Sciatic nerve (tissue), 2 donors: ENCODE measurements at places on chromosomes 5 and 9.

- DNase-seq, result no peak
These were observed 10.8 kb downstream of the S1PR3 start for GRCh38 chr9:89001917-89002540.

DNA sequence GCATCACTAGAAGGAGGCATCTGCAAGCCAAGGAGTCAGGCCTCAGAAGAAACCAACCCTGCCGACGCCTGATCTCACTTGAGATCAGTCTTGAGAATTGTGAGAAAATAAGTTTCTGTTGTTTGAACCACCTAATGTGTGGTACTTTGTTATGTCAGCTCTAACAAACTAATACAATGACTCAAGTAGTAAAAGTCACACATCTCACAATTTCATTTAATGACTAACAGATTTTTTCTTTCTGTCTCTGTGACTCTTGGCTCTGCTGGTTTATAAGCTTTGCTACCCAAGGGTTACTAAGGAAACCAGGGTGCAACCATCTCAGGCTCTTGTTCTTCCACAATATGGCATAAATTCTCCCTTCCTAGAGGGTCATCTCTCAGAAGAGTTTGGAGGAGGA is 315.8 kb upstream of the GRAMD2B start:
- DNase-seq, result no peak

DNA sequence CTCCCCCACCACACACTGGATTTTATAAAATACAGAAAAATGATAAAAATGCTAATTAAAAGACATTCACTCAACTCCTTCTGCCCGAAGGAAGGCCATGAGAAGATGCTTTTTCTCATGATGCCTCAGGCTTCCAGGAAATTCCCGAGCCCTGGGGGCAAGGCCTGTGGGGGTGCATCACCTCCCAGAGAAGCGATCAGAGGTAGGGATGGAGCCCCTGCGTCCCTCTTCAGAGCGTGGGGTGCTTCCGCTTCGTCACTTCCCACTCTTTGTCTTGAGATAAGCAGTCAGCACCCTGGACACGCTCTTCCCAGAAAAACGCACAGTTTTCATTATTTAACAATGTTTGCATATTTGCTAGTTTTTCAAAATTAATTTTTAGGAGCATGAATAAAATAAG is 33.3 kb upstream of the SH3PXD2B start:
- DNase-seq, result peak; percentile 32

DNA sequence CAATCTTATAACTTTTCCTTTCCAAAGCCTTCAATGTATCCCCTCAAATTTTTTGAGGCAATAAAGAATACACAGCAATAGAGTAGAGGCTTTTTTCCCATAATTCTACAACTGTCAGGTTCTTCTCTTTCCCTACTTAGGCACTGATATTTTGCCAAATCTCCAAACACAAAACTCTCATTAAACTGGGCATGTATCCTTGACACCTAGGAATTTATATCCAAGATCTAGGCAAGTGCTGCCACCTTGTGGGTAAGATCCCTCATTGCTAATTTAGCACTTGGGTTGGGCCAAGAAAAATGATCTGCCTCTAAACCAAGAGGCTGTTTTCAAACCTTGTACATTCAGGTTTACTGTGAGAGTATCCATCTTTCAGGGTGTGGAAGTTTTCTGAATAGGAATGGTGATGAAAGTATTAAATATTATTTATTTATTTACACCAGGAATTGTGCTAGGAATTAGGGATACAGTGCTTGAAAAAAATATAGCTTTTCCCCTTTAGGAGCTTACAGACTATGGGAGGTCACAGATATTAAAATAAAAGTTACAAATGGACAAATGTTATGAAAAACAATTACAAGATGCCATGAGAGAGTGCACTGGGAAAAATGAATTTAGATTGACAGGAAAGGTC is 17.6 kb downstream of the TSTD2 start:
- DNase-seq, result peak; percentile 69

DNA sequence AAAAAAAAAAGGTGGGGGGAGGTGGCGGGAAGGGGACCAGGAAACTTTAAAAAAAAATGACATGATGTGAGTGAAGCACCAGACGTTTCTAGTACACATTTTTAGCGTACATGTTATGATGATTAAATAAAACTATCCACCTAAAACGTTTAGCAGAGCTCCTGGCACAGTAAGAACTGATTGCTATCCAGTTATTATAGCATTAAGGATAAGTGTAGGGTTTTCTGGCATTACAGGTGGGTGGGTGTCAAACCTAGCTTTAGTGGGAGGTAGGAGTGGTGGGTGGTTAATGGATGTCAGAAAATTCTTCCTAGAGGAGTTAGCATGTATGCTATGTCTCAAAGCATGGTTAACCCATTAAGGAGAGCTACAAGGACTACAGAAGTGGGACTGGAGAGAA is 2329.5 kb downstream of the MAT2B start:
- DNase-seq, result no peak

DNA sequence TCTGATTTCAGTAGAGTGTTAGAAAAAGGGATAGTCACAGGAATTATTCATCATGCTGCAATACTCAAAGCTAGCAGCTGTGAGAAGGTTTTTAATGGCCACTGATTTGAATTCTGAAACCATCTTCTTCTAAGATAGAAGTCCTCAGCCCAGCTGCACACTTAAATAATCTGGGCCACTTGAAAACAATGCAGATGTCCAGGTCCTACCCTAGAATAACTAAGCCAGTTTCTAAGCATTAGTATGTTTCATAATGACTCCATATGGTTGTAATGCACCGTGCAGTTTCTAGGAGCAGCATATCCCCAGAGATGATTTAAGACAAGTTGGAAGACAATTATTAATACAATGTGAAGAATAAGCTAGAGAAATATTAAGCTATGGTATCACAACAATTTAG is 159.9 kb upstream of the FBXL17 start:
- DNase-seq, result no peak

DNA sequence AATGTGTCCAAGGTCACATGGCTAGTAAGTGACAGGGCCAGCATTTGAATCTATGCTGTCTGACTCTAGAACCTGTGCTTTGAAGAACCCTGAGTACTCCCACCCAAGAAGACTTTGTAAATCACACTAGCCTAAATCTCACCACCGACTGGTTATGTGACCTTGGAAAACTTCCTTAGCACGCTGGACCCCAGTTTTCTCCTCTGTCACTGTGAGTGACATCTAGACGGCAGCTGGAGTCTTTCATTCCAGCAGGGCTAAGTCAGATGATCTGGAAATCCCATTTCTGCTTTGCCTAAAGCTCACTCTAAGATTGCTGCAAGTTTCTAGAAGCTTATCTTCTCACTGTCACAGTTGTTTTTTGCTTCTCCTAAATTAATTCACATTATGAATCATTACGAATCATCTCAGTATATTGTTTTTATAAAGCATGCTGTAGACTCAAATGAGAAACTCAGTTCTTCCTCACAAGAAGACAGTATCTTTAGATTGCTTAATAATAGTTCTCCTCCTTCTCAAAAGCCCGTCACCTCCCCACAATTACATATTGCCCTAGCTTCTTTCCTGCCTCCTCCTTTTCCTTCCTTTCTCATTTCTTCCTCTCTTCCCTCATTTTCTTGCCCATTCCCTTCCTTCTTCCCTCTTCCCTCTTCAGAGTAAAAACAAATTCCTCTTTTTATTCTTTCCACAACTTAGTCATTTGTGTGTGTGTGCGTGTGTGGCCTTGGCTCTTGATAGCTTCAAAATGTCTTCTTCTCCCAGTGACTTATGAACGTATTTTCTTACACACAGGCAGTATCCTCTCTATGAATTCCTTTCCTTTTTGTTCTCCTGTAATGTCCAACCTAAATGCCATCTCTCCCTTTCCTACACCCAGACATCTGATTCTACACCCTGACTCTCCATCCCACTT is 16.8 kb downstream of the ALDOB start:
- no peak for DNase-seq

DNA sequence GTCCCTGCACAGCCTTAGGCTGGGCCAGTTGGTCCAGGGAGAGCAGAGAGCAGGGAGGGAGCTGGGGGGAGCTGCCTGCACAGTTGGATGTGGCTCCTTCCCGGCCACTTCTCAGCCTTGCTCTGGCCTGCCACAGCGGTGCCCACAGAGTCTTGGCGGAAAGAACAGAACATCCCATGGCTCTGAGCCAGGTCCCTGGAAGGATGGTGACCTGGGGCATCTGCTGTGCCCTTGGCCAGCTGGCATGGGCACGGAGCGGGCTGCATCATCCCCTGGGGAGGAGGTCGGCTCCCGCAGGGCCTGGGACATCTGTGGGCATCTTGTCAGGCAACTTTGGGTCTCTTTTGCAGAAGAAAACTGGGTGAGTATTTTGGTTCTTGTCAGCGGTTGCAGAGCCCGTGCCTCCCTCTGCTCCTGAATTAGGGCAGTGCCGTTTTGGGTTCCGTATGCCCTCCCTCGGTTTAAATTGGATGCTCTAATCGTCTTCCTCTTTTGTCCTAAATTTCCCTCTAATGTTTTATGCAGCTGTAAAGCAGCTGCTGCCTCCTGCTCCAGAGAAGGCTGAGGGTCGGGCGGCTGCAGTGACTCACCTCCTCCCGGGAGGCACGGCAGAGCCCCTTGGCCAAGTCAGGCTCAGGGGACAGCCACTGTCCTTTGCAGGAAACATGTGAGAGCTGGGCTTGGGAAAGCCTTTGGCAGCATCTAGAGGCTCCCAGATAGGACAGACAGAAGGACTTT is 10.5 kb upstream of the NACC2 start:
- no peak for DNase-seq

- DNase-seq, result peak; percentile 77
These were observed 167.7 kb downstream of the CCDC192 start for GRCh38 chr5:127870914-127871313.

GRCh38 chr5:176908675-176909368 is 9.7 kb upstream of the HK3 start:
- DNase-seq, result no peak

- DNase-seq, result no peak
These were observed 45.7 kb downstream of the DPYSL3 start for GRCh38 chr5:147464211-147464610.

GRCh38 chr5:118967059-118967508 is 21.3 kb downstream of the DTWD2 start:
- DNase-seq, result no peak

DNA sequence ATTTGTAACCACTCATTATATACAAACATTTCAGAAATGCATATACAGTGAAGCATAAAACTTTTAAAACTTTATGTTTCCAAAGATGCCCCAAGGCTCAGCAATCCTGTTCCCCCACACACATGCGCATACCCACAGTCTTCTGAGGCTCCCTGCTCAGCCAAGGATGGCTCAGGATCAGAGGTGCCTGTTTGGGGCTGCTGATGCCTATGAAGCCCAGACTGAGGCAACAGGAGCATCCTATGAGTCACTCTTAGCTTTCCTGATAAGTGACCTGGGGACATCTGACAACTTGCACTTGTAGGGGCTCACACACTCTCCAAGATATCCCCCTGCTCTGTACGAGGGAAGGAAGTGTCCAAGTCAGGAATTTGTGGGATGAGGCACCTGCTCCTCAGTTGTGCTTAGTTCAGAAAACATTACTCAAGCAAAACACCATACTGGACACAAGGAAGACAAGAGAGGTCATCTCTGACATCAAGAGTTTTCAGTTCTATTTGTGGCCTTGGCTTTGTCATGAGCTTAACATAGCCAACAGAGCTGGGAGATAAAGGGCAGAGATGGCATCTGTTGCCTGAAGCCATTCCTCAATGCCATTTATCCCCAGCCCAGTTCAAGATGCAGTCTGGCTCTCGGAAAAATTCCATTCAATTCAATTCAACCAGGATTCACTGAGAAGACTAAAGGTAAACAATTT is 62.3 kb downstream of the NIPSNAP3B start:
- no peak for DNase-seq

GRCh38 chr5:14063691-14064090 is 79.5 kb upstream of the TRIO start:
- no peak for DNase-seq

DNA sequence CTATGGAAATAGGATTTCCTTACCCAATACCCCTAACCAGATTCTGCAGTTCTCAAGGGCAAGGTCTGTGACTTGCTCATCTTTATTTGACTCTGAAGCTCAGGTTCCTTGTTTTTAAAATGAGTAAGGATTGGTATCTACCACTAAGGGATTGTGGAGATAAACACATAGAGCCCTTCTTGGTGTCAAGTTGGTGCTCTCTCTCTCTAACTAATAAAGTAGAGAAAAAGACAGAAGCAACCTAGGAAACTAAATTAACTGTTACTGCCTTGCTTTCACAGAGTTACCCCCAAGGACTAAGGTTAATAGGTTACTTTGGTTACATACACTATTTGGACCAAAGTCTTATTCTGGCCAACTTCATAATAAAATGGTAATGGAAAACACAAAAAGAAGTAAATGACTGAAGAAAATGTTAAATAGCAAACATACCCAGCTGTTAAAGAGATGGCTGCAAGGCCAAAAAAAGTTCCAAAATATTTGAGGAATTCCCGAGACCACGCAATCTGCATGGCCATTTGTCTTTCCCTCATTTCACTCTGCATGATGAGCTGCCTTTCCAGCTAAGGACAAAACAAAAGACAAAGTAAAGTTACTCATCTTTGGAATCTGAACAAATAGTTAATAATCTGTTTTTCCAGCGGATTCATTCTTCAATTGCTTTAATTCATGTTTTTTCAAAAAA is 21.8 kb upstream of the RLN1 start:
- DNase-seq, result no peak

GRCh38 chr9:73264631-73265030 is 113.0 kb downstream of the ANXA1 start:
- DNase-seq, result no peak

GRCh38 chr9:116358251-116358650 is 204.7 kb downstream of the PAPPA start:
- no peak for DNase-seq

DNA sequence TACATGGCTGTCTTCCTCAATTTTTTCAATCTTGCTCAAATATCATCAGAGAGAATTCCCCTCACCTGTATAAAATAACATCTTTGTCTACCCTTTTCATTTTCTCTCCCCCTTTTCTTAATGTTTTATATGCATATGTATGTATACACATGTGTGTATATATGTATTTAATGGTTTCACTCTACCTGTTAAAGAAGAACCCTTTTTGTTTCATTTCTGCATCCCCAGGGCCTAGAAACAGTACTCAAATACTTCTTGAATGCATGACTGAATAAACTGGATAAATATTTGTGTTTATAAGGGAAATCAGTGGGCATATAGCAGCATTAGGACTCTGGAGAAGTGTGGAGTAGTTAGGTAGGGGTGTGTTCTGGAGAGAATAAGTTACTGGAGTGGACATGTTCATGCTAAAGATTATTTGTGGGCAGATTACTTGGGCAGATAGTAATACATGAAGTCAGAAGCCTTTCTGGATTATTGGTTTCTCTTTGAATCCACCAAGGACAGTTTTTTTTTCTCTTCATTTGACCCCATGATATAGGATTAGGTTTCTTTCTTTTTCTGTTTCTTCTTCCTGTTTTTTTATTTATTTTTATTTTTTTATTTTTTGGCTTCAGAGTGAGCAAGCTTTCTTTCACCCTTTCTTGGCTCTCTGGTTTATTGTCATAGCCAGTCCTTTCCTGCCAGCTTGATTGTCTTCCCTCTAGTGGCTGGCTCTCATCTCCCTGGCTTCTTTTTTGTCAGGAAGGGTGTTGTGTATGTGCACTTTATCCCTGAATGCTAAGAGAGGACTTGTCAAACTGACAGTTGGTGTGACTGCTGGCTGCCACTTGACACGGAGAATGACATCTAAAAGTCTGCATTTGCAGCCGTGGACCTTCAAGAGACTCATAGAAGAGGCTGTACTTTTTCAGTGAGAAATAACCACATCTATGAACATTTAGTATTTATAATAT is 89.3 kb downstream of the ZCCHC7 start:
- no peak for DNase-seq

GRCh38 chr9:124008694-124009530 is 2.7 kb upstream of the LHX2 start:
- DNase-seq, result no peak
